ENCODE measurements at places on chromosomes 6 and 20.

DNA sequence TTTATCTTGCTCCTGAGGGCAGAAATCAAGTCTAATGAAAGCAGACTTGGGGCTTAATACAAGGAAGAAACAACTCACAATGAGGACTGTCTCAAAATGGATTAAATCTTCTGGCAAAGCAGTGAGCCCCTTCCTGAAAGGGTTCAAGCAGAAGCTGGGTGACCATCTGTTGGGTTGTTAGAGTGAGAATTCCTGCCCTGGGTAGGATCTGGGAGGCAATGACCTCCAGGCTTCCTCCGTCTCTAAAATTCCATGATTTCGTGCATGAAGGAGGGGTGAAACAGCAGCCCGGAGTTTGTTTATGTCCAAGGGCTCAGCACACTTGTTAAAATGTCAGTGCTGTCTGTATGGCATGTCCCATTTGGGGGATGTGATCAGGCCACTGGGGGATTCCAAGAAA lies 64.0 kb upstream of the KCNK16 start:
- no peak for DNase-seq

GRCh38 chr6:95805699-95806098 lies 210.1 kb upstream of the FUT9 start:
- DNase-seq: no peak

GRCh38 chr20:878511-879307 lies 37.4 kb downstream of the ANGPT4 start:
- no peak for DNase-seq

- DNase-seq: no peak
These were observed 144.9 kb upstream of the THBS2 start for GRCh38 chr6:169398342-169399105.

GRCh38 chr20:36572701-36573102 lies 695 bp upstream of the TGIF2 start:
- DNase-seq: no peak

DNA sequence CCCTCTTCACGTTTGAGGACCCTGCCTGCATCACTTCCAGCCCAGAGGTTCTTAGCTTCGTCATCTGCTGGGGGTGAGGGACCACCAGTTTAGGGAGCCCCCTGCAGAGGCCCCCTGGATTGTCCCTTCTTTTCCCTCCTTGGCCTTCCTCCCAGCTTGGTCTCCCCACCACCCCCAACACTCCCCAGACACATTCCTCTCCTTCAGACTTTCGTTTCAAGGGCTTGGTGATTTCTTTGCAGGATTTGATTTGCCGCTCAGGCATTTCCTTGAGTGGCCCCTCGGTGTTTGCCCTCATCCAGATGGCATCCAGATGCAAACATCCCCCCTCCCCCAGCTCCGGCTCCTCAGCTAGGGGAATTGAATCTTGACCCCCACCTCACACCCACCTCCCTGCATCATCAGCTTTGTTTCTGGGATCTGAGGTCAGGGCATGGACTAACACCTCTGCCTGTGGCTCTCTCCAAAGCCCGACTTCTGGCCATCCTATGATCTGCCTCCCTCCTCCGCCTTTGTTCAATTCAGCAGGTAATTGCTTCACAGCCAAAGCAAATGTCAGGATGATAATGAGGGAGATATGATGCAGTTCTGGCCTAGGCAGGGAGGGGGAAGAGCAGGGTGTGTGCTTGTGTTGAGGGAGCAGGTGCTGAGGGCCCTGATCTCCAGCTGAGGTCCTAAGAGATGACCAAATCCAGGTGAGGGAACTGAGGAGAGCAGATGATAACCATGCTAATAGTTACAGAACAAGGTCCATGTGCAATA lies 141.5 kb downstream of the VEGFA start:
- peak; percentile 22 for DNase-seq

Data from NCI-H345 (cell line).